ENCODE measurements at places on chromosomes 7 and 10. TPM values are rescaled to one million over a fixed set of nuclear protein-coding genes. Genes with fewer than 3 reads are reported as not detected.

The ICA1 gene
- total RNA-seq: 42.4 TPM

The RBM20 gene
- 0.41 TPM for total RNA-seq

The GGCT gene
- total RNA-seq: 23.2 TPM

The LRRC17 gene
- total RNA-seq: 15.5 TPM

The TMEM130 gene
- 4.9 TPM for total RNA-seq

The WIPF3 gene
- 4.1 TPM for total RNA-seq

The CTTNBP2 gene
- total RNA-seq: 34.2 TPM

The NRG3 gene
- 12.2 TPM for total RNA-seq

The C10orf143 gene
- total RNA-seq: 0.41 TPM

The HABP2 gene
- not detected for total RNA-seq

The SERPINE1 gene
- under 0.01 TPM for total RNA-seq

- no peak for DNase-seq
Observed at GRCh38 chr7:106774768-106775551, 90.1 kb upstream of the PIK3CG start.

GRCh38 chr7:14085901-14086300 is 96.4 kb upstream of the ETV1 start:
- no peak for DNase-seq

- no peak for DNase-seq
Observed at GRCh38 chr10:90913774-90914420, 7.0 kb downstream of the ANKRD1 start.

GRCh38 chr7:66634816-66635215 is 6.1 kb downstream of the KCTD7 start:
- no peak for DNase-seq

GRCh38 chr7:134458341-134458805 is 527 bp downstream of the AKR1B1 start:
- DNase-seq: peak; percentile 51

- DNase-seq: no peak
Observed at GRCh38 chr10:108849688-108850087, 1073.6 kb downstream of the XPNPEP1 start.

DNA sequence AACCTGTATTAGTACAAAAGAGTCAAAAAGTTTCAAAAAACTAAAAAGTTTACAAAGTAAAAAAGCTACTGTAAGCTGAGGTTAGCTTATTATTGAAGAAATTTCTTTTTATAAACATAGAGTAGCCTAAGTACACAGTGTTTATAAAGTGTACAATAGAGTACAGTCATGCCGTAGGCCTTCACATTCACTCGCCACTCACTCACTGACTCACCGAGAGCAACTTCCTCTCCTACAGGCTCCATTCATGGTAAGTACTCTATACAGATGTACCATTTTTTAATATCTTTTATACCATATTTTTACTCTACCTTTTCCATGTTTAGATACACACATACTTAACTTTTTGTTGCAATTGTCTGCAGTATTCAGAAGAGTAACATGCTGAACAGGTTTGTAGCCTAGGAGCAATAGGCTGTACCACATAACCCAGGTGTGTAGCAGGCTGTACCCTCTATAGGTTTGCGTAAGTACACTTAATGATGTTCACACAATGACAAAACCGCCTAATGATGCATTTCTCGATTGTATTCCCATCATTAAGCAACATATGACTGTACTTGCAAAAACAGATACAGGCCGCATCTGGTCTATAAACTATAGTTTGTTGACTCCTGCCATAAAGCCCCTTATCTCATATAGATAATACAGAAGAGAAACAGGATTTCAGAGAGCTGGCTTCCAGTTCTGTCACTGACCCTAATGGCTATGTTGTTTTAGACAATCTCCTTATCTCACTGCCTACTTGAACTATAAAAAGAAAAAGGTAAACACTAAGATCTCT is 438.8 kb downstream of the HTR7 start:
- DNase-seq: no peak

DNA sequence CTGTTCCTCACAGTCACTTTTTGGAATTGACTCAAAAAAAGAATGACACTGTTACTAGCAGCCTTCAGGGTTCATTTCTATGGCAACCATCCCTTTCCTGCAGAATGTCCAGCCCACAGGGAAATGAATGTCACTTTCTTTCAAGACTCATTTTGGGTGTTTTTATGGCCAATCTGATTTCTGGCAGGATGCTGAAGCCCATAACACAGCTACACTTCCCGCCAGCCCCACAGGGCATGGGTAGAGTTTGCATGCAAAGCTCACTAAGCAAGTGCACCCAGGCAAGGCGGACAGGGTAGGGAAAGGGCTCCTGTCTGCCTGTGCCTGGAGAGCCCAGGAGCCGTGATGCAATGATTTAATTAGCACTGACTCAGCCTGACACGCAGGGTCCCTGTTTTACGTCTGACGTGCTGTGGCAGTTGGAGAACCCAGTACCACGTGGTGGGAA is 26.1 kb upstream of the GPAM start:
- no peak for DNase-seq

GRCh38 chr7:31370609-31371008 is 30.1 kb upstream of the NEUROD6 start:
- no peak for DNase-seq

DNA sequence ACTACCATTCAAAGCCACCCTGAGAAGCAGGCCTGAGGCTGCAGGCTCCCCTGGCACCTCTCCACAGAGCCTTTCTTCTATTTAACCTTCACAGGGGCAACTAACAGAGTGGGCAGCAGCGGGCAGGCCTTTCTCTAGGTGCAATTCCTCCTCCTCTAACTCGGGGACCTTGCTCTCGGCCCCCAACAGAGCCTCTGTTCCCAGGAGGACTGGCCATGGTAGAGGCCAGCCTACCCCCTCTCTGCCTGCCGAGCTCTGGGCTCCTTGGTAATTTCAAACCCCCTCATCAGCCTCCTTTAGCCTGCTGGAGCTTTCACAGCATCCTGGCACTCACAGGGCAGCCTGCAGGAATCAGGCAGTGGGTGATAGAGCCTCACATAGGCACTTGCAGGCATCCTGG is 920.8 kb upstream of the ZNF722 start:
- no peak for DNase-seq

DNA sequence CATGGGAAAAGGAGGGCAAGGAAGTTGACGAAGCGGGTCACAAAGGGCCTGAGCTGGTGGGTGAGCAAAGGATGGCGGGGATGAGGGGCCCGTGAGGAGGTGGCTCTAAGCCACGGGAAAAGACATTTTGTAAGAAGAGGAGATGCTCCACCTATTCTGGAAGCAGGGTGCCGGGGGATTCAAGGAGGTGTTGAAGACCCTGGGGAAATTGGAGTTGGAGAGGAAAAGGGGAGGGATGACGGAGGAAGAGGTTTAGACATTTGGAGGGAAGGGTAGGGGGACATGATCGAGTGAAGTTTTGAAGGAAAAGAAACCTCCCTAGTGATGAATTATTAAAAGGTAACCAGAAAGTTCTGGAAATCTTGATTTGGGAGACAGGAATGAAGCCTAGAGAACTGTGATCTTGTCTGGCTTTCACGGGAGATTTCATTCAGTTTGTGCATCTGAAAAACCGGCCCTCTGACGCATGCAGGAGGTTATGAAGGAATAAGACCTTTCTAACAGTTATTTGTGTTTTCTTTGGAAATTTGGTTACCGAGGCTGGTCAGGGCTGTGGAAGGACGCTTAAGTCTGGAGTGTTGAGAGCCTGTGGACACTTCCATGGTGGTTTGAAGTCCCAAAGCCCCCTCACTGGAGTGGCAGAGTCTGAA is 1.4 kb downstream of the SMO start:
- DNase-seq: no peak

GRCh38 chr10:83592337-83592935 is 546.9 kb upstream of the GHITM start:
- DNase-seq: no peak

DNA sequence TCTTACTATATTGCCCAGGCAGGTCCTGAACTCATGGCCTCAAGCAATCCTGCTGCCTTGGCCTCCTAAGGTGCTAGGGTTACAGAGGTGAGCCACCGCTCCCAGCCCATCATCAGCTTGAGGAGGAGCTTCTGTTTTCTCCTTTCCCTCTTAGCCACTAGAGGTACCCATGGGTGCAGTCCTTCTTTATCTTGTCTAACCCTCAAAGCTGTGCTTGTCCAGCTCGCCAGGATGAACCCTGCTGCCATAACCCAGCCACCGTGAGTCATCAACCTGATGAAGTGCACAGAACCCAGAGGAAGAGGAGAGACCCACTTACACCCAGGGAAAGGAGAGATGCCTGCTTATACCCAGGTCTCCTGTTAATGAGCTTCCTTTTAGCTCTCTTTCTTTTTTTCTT is 133.4 kb downstream of the CUL2 start:
- DNase-seq: no peak

- no peak for DNase-seq
Observed at GRCh38 chr7:132176719-132177118, 399.6 kb downstream of the PLXNA4 start.

DNA sequence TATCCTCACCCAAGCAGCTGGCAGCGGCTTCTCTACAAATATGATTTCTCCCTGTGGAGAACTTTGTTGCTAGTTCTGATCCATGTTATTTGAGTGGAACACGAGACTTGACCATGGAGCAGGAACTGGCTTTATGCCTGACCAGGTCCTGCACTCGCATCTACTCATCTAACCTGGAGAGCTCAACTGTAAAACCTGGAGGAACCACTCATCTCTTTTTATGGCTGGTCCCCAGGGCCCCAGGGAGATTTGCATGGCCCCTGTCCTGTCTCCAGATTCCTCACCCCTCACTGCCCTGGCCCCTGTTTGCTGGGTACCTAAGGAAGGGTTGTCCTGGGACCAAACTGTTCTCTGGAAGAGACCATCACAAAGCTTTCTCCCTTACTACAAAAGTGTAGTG is 16.0 kb downstream of the TCAF1 start:
- DNase-seq: no peak

GRCh38 chr7:74476626-74477025 is 22.9 kb downstream of the GTF2IRD1 start:
- no peak for DNase-seq

GRCh38 chr10:131653140-131653539 is 247.7 kb upstream of the PPP2R2D start:
- DNase-seq: no peak

DNA sequence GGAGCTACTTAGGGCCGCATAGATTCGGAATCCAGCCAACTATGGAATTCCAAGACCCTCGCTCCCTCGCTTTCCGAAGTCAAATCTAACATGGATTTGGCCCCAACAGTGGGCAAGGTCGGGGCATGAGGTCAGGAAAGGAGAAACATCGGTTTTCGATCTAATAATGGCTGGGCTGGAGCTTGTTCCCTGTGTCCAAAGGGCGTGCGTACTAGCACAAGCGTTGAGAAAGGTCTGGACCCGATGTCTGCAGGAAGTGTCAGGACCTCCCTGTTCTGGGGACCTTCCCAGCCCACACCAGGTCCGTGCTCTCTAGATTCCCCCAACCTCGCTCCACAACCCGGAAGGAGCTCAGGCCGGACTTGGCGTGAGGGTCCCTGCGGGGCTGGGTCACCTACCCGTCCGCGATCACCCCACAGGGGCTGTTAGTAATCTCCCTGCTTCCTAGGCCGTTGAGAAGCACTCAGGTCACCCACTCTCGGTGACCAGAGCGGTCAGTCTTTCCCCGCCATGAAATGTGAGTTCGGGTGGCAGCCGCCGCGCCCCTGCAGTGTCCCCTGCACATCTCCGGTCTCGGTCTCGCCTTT is 4.8 kb downstream of the FEZF1 start:
- no peak for DNase-seq

- no peak for DNase-seq
Observed at GRCh38 chr7:24570983-24571382, 2.3 kb upstream of the PALS2 start.

GRCh38 chr7:39609113-39609934 is 14.0 kb upstream of the RALA start:
- DNase-seq: peak; percentile 41

All from frontal cortex (tissue), 4 donors.